ENCODE measurements at places on chromosomes 2 and 18.

DNA sequence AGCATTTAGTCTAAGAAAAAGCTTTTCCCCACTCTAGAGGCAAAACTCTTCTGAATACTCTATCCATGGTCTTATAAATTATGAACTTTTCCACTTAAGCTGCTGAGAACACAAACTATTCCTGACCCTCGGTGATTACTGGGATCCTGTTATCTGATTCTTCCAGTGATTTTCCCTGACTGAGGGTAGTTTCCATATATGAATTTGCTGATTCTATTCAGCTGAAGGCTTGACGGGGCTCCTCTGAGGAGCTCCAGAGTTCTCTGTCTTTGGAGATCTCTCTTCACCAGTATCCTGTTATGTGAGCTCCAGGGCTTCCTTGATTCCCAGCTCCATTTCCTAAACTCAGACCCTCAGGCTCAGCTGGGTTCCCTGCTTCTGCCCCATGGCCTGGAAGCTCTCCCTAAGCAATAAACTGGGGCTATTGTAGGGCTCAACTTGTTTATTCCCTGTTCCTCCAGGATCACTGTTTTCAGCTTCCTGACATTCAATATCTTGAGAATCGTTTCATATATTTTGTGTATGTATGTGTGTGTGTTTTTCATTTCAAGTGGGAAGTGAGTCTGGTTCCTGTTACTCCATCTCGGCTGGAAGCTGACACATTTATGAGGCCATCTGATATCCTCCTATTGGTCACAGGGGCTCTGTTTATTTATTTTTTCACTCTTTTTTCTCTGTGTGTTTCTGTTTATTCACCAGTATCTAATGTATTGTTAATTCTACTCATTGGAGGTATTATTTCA, 78.2 kb downstream of the ARHGAP28 start:
- no peak for DNase-seq

GRCh38 chr2:6644261-6644660, 221.4 kb downstream of the CMPK2 start:
- no peak for DNase-seq

DNA sequence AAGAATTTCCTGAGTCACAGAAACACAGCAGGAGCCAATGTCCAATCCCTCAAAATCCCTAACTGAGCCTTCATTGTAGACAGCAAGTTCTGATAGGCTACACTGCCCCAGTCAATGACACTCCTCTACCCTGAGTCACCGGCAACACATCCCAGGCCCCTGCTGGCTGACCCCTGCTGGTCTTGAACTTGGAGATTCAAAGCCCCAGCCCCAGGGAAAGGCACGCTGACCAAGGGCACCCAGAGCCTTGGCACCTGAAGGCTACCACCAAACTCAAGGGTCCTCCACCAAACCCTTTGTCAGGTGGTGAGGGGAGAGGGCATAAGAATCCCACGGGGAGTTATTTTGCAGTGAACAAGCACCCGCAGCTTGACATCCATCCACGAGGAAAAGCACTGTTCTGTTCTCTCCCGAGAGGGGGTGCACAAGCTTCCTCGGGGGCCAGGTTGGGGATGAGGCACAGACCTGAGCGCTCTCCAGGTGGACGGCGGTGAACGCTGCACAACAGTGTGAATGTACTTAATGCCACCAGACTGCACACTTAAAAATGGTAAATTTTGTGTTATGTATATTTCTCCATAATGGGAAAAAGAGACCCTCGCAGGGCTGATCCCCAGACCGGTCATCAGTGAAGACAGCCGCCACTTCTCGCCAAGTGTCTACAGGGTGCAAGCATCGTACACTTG, 46.9 kb downstream of the TFCP2L1 start:
- DNase-seq, result no peak

DNA sequence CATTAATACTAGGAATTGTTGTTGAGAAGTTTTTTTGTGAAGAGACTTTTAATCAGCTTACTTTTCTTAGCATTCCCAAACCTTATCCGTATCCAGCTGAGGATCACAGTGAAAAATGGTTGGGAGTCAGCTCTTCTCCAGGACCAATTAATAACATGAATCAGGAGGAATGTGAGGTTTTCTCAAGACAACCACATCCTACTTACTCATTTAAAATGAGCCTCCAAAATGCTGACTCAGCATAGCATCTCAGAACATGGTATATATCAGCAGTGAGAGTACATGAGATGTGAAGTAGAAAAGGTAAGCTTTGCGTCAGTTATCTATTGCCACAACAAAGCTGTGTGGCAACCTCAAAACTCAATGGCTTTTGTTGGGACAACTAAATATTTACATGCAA, 140.3 kb downstream of the NRP2 start:
- no peak for DNase-seq

DNA sequence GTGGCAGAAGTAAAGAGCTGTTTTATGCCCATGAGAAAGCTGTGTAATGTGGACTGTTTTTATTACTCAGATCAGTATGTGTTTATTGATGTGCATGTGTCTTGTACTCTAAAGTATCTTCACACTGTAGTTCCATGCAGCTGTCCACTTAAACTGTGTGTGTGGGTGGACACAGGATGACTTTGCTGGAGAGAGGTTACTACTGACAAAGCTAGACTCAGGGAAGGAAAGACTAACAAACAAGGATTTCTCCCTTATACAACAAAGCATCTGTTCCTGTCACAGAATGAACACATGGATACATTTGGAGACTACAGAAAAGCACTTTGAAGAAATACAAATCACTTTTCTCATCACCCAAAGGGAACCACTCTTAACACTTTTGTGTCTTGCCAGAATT, 10.0 kb downstream of the FHOD3 start:
- DNase-seq, result no peak

- DNase-seq, result no peak
These were observed 632.1 kb downstream of the SOCS6 start for GRCh38 chr18:70920840-70921374.

GRCh38 chr2:6967301-6967700, 50.1 kb downstream of the RNF144A start:
- DNase-seq, result no peak
